ENCODE measurements at places on chromosomes 12 and 14.

GRCh38 chr12:51837286-51837685, 11.2 kb downstream of the FIGNL2 start:
- DNase-seq, result no peak

GRCh38 chr12:622416-622815, 40.8 kb downstream of the NINJ2 start:
- DNase-seq, result no peak

DNA sequence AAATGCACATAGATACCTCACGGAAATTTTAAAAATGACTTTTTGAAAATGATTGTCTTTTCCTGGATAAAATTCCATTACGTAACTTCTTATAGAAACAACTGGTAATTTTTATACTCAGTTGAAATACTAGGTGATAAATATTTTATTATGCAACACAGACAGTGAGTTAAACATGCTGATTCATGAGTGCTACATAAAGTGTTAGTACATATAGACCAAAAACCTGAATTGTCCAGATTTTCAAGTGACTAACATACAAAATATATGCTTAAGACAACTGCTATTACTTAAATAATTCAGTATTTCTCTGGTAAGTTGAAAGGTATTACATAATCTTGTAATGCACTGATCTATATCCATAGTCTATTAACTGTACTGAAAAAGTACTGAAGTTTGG, 11.9 kb downstream of the PTPRO start:
- no peak for DNase-seq

DNA sequence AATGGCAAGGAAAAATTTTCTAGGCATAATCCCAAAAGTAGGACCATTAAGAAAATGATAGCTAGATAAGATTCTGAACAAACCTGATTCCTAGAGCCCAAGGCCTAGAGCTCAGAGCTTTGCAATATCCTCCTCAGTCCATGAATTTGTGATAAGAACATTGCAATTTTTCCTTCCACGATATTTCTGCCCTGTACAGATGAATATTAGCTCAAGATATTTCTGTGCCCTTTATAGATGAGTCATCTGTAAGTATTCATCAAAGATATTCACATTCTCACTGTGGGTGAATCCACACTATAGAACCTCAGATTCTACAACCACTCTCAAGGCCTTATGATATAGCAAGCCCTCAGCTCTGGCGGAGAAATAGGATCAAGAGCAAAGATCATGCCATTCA, 37.5 kb downstream of the EAPP start:
- no peak for DNase-seq

DNA sequence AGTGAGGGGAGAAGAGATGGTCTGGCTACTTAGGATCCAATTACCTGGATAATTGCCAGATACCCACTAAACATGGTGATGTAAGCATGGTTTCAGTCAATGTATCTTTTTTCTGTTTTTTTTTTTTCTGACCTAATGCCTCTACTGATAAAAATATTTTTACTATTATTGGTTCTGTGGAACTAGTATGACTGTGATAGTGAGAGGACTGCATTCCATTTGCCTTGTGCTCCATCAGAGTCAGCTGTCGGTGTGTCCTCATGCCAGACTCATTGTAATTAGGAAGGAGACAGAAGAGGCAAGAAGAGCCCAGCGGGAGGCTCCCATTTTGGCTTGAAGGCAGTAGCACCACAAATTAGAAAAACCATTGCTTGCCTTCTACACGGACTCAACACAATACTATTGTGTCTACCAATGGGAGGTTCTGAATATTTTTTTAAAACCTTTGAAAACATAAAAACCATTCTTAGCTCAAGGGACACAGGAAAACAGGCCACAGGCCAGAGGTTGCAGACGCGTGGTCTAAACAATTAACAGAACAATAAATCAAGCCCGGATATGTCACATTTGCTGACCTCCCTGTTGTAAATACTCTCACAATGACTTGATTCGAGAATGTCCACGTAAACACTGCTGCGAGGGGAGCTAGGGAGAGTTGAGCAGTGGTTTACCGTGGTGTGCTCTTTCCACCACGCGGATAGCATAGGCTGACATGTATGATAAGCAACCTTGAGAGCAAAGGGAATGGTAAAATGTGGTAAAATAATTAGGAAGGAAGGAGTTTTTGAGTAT, 13.5 kb upstream of the DCP1B start:
- DNase-seq, result no peak

DNA sequence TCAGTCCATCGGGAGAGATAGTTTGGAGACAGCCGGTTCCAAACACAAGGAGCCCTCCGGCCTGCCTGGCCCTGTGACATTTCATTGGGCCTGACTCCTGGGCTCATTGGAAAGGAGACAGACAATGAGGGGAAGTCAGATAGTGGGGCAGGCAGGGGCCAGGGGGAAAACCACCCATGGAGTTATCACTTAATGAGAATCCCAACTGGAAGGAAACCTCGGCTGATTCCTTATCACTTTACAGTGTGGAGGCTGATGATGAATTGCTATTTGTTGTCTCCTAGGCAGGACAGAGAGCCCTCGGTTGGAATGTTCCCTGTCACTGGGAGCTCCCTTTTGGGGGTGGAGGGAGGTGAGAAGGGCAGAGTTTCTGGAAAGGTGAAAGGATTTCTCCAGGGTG, 44.4 kb downstream of the TBX5 start:
- DNase-seq, result no peak

- no peak for DNase-seq
These were observed 117.6 kb upstream of the PWP1 start for GRCh38 chr12:107567876-107568619.

GRCh38 chr14:58994130-58994529, 194.3 kb upstream of the DAAM1 start:
- no peak for DNase-seq

DNA sequence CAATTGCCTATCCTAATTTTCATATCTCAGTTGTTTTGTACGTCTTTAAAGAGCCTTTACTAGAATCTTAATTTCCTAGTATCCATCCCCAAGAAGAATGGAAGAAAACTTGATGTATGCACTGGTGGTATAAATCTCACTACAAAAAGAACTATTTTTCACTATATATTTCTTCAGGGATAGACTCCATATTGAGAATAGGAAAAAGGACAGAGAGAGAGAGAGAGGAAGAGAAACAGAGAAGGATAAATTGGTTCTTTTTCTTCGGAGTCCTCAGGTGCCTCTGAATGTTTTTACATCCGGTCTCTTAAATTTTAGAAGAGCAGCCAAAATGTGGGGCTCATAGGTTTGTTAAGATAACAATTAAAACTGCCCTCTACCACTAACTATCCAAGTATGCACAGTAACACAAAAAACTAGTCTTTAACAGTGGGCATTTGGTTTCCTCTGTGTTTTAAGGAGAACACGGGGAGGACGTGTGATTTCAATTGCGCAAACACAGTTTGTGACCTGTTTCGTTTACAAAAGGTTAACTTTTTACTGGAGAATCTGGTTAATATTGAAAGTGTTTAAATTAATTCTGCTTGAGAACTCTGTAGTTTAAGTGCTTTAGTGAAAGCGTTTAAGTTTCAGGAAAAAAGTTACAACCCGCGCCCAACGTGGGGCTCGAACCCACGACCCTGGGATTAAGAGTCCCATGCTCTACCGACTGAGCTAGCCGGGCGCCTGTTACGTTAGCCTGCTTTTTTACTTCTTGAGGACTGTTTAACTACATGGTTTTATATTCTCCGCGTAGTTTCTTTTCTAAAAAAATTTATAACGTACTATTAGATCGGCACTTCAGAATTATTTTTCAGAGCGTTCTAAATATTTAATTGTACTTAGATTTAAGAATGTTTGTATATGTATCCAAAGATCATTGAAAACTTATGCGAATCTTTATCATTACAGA, 5.1 kb upstream of the PSMA3 start:
- DNase-seq, result peak; percentile 51

DNA sequence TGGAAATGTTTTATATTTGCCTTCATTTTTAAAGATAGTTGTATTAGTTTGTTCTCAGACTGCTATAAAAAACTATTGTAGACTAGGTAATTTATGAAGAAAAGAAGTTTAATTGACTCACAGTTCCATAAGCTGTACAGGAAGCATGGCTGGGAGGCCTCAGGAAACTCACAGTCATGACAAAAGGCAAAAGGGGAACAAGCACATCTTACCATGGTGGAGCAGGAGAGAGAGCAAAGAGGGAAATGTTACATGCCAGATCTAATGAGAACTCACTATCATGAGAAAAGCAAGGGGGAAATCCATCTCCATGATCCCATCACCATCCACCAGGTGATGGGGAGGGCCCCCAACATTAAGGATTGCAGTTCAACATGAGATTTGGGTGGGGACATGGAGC, 35.5 kb upstream of the UNC79 start:
- no peak for DNase-seq

DNA sequence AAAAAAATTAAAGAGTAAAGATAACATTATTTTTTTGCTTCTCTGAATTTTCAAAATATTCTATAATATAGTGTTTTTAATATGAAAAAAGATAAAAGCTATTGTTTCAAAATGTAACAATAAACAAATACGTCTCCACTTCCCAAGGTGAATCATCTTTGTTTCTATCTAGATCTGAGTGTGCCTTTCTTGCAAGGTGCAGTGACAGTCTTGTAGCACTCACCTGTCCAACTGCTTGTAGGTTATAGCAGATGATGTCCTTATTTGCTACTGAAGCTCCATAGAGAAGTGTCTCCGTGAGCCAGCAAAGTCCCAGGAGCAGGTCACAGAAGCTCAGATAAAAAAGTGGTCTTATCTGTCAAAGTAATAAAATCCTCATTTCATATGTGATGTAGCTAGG, 21.4 kb downstream of the TMEM116 start:
- DNase-seq, result no peak

GRCh38 chr12:107593713-107594381, 91.8 kb upstream of the PWP1 start:
- no peak for DNase-seq

DNA sequence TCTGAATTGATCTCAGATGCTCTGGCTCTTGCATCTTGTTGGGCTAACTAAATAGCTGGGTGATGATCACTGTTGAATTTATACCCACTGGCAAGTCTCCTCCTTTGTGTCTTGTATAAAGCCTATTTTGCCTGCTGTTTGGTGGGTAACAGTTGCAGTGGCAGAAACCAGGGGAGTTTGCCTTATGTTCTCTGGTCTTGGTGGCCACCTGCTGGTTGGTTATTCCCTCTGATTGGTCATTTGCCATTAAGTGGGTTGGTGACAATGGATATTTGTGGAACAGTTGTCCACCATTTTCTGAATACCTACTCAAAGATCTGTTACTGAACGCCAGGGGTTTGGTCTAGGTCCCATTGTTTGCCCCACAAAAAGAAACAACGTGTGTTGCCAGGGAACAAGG, 52.1 kb downstream of the AVPR1A start:
- no peak for DNase-seq

DNA sequence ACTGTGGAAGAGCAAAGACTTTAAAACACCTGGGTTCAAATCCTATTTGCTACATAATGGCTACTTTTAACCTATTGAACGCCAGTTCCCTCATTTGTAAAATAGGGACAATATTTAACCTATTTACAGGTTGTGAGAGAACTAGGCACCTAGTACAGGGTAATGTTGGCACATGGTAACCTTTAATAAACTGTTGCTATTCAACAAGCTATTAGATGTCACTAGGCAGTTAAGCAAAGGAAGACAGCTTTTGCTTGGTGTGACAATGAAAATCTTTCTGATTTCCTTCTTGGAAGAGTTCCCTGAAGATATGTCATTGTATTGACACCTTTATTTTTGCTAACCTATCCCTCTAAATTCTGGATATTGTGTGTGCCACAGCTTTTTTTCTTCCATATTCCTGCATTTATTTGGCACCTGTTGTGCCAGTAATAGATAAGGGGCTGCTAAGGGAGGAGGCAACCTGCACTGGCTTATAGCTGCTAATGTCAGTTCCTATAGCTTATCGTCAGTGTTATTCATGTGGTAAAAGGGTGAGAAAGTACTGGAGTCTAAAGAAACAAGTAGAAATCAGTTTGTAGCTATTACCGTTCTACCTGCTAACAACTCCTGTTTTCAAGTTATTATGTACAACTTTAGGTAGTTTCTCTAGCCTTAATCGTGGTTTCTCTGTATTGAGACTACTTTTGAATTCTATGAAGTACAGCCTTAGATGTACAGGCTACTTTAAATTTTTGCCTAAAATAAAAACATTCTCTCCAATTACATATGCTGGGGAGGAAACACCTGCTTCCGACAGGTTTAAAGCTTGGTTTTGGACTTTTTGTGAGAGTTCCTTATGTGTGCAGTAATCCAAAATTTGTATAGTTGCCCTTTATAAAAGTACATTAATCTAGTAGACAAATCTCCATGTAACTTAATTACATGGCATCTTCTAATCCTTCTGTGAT, 24.3 kb downstream of the HIF1A start:
- no peak for DNase-seq

DNA sequence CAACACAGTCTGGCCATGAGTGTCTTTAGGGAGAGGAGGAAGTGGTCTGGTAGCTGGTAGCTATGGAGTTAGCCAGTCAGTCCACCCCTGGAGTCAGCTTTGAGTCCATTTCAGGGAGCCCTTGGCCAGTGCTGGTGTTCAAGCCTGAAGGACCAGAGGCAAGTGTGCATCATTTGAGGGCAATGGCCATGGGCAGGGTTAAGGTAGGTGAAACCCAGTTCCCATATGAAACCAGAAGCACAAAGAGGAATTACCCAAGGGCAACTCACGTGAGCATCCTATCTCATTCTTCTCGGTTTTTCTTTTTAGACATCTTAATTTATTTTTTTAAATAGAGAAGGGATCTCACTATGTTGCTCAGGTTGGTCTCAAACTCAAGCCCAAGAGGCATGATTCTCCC, 61.3 kb upstream of the ACTN1 start:
- DNase-seq, result no peak

GRCh38 chr12:131711551-131712205, 788 bp downstream of the SFSWAP start:
- no peak for DNase-seq

DNA sequence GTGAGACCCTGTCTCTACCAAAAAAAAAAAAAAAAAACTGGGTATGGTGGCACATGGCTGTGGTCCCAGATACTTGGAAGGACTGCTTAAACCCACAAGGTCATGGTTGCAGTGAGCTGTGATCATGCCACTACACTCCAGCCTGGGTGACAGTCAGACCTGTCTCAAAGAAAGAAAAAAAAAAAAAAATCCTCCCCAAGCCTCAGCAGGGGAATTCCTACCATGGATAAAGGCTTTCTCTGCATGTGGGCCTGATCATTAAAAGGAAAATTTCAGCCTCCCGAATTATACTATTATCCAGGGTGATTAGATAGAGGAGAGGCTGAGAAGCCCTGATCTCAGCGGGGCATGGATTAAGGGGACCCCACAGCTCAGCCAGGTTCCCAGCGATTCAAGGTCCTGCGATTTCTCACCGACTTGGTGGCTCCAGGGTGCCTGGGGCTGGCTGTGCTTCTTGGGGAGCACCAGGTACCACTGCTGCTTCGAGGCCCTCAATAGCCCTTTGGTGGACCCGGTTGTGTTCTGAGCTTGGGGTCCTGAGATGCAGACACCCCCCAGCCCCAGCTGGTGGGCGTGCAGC, 5.6 kb downstream of the SH2B3 start:
- DNase-seq, result no peak

GRCh38 chr14:70186900-70187451, 1.8 kb downstream of the SLC8A3 start:
- DNase-seq, result no peak
